MCF 10A (cell line): ENCODE measurements at places on chromosomes 1 and 21.
A peak's percentile ranks its signal among the peaks of the same experiment; 100 is the strongest.

DNA sequence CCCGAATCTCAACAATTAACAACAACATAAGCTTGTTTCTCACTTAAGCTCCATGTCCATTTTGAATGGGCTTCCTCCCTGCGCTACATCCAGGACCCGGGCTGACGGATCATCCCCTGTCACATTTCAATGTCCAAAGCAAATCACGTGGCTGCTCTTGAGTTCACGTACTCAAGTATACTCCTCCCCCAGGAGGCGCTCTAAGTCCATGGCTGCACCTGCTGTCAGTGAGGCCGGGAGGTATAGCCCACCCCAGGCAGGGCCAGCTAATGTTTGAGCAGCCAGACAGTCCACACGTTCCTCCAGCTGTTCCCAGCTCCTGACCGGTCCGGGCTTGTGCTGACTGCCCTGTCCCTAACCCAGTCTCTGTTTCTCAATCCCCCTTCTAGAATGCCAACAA lies 220.8 kb downstream of the SLC35F3 start:
- H3K27me3 ChIP-seq = no peaks in the 10 kb centered on the region
- no peak overlapping the region for H3K27ac ChIP-seq
- no peaks in the 10 kb centered on the region for H3K36me3 ChIP-seq

GRCh38 chr21:34220556-34221195 lies 143.1 kb upstream of the KCNE2 start:
- no peaks in the 10 kb centered on the region for H3K36me3 ChIP-seq
- H3K27me3 ChIP-seq = no peaks in the 10 kb centered on the region
- no peak for DNase-seq

DNA sequence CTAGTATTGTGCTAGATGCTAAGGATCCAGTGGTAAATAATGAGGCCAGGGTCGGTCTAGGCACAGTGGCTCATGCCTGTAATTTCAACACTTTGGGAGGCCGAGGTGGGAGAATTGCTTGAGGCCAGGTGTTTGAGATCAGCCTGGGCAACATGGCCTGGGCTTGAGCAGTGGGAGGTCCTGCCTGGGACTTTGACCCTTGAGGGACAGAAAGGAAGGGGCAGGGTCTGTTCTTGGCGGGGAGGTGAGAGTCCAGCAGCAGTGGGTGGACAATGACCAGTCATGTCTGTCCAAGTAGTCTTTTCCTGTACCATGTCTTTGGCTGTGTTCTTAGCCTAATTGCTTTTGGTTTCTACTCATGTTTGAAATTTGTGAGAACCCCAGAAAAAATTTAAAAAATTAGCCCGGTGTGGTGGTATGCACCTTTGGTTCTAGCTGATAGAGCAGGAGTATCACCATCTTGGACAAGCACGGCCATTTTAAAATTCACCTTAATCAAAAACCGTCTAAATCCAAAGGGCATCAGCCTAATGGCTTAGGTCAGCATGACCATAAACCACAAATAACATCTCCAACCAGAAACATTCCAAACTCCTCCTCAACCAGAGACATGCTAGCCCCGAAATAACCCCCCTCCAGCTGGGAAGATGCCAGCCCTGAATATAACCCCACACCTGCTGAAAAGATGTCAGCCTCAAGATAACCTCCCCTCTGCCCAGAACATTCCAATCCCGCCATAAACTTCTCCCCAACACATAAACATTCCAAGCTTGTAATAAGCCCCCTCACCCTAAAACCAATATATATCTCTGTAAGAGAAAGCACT lies 6.8 kb upstream of the AK2 start:
- H3K4me3 ChIP-seq = no peak overlapping the region
- H3K4me1 ChIP-seq = peaks cover 10% of the 10 kb centered on the region
- no peaks in the 10 kb centered on the region for H3K36me3 ChIP-seq
- no peak for DNase-seq
- H3K27me3 ChIP-seq = no peaks in the 10 kb centered on the region

- H3K4me3 ChIP-seq = peak overlapping the region; percentile 72
- peak; percentile 49 for DNase-seq
- H3K36me3 ChIP-seq = peaks cover 14% of the 10 kb centered on the region
Observed at GRCh38 chr1:212606395-212607205, 2.0 kb upstream of the ATF3 start.

DNA sequence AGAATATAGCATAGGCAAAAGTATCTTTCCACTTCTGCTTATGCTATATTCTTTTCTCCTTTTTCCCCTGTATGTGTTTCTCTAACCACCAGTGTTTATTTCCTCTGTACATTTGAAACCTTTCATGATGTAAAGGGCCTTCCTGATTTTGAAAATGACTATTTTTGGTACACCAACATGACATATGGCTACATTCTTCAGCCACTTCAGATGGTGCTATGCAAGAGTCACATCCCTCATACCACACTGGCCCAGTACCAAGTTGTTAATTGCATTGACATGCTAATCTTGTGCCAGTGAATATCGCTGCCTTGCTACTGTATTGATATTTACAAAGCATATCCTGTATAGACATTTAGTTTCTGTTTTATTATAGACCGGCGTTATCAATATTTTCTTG lies 408.7 kb downstream of the NCAM2 start:
- no peak for DNase-seq
- no peaks in the 10 kb centered on the region for H3K27me3 ChIP-seq
- no peak overlapping the region for H3K27ac ChIP-seq
- no peaks in the 10 kb centered on the region for H3K36me3 ChIP-seq
- no peak overlapping the region for H3K4me3 ChIP-seq
- no peaks in the 10 kb centered on the region for H3K4me1 ChIP-seq

DNA sequence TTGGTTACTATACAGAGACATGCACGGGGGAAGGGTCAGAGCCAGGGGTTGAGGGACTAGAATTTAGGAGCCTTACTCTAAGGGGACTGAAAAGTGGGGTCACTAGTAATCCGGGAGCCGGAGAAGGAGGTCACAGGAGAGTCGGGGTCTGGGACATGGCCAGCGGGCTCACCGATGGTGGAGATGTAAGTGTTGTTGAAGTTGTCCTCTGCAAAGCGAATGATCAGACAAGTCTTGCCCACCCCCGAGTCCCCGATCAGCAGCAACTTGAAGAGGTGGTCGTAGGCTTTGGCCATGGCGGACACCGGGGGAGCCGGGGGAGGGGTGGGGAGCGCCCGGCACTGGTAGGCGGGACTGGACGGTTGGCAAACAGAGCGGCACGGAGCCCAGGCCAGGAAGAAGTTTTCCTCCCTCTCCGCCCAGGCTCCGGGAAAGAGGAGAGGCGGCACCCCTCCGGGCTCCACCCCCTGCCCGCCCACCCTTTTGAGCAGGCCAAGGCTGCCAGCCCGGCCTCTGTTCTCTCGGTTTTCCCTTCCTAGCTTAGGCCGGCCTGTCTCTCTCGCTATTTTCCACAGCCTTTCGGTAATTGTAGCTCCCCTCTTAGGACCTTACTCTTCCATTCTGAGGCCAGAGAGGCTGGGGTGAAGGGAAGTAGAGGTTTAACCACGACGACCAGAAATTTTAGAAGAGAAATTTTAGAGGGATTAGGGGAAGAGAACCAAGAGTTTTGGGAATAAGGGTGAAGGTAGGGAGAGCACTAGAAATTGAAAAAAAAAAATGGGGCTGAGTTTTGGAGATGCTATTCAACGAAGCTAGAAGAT lies at the start of gene RAB13:
TSS of gene RAB13 (minus strand) at position 399 of the 821 bp plus-strand sequence. CDS start at position 296, 103 bp downstream.
- H3K27me3 ChIP-seq = no peaks in the 10 kb centered on the region
- peak; percentile 96 for DNase-seq
- peak within 1 kb of the TSS; percentile 87 for H3K4me3 ChIP-seq
- H3K4me1 ChIP-seq = peaks cover 32% of the 10 kb centered on the region

- no peaks in the 10 kb centered on the region for H3K27me3 ChIP-seq
- H3K27ac ChIP-seq = no peak overlapping the region
- no peak overlapping the region for H3K4me3 ChIP-seq
- H3K4me1 ChIP-seq = no peaks in the 10 kb centered on the region
Observed at GRCh38 chr21:29487154-29487553, 188.4 kb downstream of the BACH1 start.

DNA sequence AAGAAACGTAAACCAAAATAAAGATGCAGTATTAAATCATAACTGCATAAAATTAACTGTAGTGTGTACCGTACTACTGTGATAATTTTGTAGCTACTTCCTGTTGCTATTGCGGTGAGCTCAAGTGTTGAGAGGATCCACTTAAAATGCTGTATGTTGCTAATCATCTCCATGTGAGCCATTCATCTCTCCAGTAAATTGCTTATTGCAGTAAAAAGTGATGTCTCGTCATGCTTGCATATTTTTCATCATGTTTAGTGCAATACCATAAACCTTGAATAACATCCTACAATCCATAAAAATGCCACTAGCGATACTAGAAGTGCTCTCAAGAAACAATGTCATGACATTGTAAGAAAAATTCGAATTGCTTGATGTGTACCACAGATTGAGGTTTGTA lies 66.3 kb downstream of the RAVER2 start:
- no peaks in the 10 kb centered on the region for H3K27me3 ChIP-seq
- H3K27ac ChIP-seq = no peak overlapping the region
- H3K4me1 ChIP-seq = no peaks in the 10 kb centered on the region

DNA sequence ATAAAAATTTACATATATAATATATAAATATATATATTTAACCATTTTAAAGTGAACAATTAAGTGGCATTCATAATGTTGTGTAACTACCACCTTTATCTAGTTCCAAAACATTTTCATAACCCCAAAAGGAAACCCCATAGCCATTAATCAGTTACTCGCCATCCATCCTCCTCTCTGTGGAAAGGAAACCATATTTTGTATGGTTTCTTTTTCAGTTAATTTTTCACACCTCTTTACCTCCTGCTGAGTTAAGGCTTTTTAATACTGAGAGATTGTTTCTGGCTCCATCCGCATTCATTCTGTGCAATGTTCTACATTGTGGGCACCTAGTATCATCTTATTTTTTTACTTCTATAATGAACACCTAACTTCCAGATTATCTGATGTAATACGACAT lies 512.1 kb downstream of the LMO4 start:
- no peak for DNase-seq
- no peaks in the 10 kb centered on the region for H3K36me3 ChIP-seq
- H3K4me3 ChIP-seq = no peak overlapping the region
- H3K27me3 ChIP-seq = no peaks in the 10 kb centered on the region
- H3K4me1 ChIP-seq = no peaks in the 10 kb centered on the region
- H3K27ac ChIP-seq = no peak overlapping the region

DNA sequence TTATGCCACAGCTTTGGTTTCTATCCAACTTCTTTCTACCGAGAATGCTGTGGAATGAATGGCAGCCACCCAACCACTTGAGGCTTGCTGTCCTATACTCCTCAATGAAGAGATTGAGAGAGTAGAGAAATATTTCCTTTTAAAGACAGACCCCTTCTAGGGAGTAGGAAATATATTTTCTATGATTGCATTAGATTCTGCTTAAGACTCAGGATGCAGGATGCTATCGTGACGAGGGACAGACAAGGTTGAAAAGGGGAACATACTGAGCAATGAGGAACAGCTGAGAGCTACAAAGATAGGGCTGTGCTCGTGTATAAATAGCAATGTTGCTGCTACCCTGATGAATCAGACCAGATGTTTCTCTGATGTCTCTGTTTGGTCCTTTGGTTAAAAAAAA lies 7.1 kb upstream of the RASAL2 start:
- no peak overlapping the region for H3K27ac ChIP-seq
- no peaks in the 10 kb centered on the region for H3K27me3 ChIP-seq
- no peaks in the 10 kb centered on the region for H3K4me1 ChIP-seq
- no peaks in the 10 kb centered on the region for H3K36me3 ChIP-seq

DNA sequence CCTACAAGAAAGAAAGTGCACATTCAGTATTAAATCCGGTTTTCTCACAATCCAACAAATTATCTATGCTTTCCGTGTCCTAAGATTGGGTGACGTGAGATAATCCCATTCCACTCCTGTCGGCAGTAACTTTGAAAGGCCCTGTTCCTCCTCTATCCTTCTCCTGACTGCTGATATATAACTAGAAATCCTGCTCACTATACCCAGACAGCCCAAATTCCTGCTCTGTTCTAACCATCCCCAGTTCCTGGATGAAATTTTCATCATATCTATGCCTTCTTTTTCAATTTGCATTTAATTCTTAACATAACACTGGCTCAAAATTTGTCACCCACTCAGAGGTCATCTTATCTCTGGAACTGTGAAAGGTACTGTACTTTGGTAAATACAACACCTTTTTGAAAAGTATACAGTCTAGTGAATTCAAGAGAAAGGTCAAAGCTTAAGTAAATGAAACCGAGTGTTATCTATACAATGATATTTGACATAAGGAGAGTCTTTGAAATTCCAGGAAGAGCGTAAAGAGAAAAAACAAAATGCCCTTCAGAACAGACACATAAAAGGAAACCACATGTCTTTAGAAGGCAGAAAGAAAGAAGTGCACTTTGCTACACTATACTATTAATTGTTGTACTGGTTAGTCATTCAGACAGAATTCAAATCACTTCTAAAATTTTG lies 200.5 kb upstream of the NEGR1 start:
- H3K4me3 ChIP-seq = no peak overlapping the region
- DNase-seq = no peak
- no peak overlapping the region for H3K27ac ChIP-seq
- H3K36me3 ChIP-seq = no peaks in the 10 kb centered on the region
- no peaks in the 10 kb centered on the region for H3K27me3 ChIP-seq
- no peaks in the 10 kb centered on the region for H3K4me1 ChIP-seq

GRCh38 chr1:77068013-77068412 lies 151.2 kb downstream of the PIGK start:
- H3K36me3 ChIP-seq = no peaks in the 10 kb centered on the region
- H3K4me3 ChIP-seq = no peak overlapping the region
- H3K27me3 ChIP-seq = no peaks in the 10 kb centered on the region

- H3K27me3 ChIP-seq = no peaks in the 10 kb centered on the region
- no peak overlapping the region for H3K4me3 ChIP-seq
- H3K36me3 ChIP-seq = peaks cover 39% of the 10 kb centered on the region
- peak overlapping the region; percentile 59 for H3K27ac ChIP-seq
- no peak for DNase-seq
Observed at GRCh38 chr21:44047996-44048560, 36.0 kb downstream of the TRAPPC10 start.

GRCh38 chr1:231683439-231684165 lies 57.0 kb downstream of the DISC1 start:
- no peaks in the 10 kb centered on the region for H3K36me3 ChIP-seq
- H3K27me3 ChIP-seq = no peaks in the 10 kb centered on the region
- H3K4me3 ChIP-seq = no peak overlapping the region

- peaks cover 6% of the 10 kb centered on the region for H3K36me3 ChIP-seq
- H3K4me1 ChIP-seq = no peaks in the 10 kb centered on the region
- no peak overlapping the region for H3K4me3 ChIP-seq
- no peak overlapping the region for H3K27ac ChIP-seq
Observed at GRCh38 chr1:2145946-2146835, 48.4 kb downstream of the FAAP20 start.

GRCh38 chr1:186865253-186865652 lies 36.5 kb downstream of the PLA2G4A start:
- no peaks in the 10 kb centered on the region for H3K36me3 ChIP-seq
- H3K4me1 ChIP-seq = no peaks in the 10 kb centered on the region
- DNase-seq = no peak
- H3K27ac ChIP-seq = no peak overlapping the region

DNA sequence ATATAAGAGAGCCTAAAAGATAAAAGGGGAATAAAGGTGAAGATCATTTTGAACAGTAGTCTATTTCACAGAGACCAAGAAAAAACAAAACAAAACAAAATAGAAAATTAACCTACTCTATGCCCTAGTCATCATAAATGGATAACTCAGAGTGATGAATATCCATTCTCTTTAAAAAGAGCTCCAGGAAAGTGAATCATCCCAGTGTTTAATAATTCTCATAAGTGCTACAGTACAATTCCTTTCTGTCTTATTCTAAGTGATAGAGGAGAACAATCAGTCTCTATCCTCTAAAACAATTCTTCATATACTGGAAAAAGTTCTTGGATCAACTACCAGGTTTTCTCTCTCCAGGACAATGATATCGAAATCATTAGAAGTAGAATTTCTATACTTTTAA lies 45.8 kb downstream of the GDAP2 start:
- H3K27ac ChIP-seq = no peak overlapping the region
- peaks cover 6% of the 10 kb centered on the region for H3K4me1 ChIP-seq
- peaks cover 27% of the 10 kb centered on the region for H3K36me3 ChIP-seq
- no peak for DNase-seq
